ENCODE measurements at places on chromosomes 1 and 21.

DNA sequence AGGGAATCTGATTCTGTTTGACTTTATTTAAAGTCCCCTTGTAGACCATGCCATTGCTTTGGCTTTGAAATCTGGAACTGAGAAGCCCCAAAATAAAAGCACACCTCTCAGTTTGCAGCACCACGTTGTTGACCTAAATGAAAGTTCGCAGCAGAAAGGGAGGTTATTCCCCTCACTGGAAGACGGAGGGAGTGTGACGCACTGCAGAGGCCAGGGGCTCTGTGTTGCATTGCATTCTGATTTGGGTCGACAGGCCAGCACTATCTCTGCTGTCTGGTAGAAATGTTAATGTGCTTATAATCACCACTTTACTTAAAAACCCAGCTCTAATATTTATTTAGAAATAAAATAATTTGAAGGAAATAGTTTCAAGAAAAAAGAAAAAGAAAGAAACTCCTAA is 675.2 kb upstream of the NR5A2 start:
- peak; percentile 5 for DNase-seq

- peak; percentile 49 for DNase-seq
Measured at GRCh38 chr1:8031176-8031785, 5.2 kb upstream of the ERRFI1 start.

DNA sequence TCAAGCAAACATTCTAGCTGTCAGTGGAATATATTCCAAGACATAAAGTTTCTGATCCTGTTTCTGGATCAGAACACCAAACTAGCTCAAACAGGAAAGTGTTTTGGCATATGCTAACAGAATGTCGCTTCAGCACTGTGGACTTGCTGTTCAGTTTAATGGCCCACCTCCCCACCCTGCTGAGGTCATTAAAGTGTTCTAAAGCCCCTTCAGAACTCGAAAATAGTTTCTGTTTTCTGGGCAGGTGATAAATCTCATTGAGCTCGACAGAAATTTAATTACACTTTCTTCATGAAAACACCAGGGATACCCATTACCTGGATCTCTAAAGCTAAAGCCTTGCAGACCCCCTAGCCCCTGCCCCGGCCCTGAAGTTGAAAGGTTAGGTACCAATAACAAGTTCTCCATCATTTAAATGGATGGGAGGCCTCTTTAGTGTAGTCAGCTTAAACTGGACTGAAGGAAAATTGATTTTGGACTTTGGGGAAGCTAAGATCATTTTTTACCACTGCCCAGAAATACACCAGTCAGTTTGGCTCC is 3.9 kb upstream of the C1orf105 start:
- no peak for DNase-seq

DNA sequence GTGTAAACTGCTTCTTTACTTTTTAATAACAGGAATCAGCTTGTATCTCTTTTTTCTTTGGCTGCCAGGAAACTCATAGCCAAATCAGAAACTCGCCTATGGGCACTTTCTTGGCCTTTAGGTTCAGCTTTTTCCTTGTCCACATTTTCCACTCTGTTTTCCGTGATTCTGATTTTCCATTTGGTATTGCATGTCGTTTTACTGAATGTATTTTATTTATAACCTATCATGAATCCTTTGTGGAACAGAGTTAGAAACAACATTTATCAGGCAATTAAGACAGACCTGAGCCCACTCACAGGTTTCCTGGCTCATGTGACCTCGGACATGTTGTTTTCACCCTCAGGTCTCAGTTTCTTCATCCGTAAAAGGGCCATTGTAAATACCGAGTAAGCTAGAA is 5.3 kb upstream of the ECE1 start:
- no peak for DNase-seq

- DNase-seq = no peak
Measured at GRCh38 chr1:159067699-159068621, 8.6 kb downstream of the AIM2 start.

DNA sequence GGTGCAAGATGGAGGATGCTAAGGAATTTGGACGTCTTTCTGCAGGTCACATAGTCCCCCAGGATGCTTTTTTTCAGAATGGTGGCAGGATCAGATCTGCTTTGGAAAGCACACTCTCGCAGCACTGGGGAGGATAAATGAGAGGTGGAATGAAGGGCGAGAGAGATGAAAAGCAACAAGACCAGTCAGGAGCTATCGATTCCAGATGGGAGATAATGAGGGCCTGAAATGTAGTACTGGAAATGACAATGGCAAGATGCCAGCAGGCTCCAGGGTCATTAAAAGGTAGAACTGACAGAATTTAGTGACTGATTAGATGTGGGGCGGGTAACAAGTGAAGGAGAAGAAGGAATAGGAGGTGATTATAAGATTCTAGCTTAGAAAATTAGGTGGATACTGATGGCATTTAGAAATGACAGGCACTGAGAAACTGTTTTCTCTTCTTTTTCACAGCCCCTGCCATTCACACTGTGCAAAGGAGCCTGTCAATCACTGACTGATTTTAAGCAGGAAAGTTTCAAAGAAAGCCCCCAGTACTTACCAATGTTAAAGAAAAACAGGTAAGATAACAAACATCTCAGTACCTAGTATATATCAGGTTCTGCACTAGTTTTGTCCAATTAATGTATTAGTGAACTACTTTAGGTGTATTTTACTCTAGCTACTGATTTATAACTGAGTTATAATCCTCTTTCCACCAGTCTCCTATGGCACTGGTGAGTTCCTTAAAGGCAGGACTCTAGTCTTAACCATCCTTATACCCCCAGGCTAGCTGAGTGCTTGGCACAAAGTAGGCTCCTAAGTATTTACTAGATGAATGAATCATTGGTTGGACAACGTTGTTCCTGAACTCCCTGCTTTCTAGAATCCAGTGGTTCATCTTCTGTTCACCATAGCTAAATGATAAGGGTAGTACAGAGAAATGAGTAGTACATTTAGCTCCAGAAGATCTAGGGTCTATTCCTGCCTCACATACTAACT is 9.2 kb downstream of the PIGM start:
- DNase-seq = no peak

DNA sequence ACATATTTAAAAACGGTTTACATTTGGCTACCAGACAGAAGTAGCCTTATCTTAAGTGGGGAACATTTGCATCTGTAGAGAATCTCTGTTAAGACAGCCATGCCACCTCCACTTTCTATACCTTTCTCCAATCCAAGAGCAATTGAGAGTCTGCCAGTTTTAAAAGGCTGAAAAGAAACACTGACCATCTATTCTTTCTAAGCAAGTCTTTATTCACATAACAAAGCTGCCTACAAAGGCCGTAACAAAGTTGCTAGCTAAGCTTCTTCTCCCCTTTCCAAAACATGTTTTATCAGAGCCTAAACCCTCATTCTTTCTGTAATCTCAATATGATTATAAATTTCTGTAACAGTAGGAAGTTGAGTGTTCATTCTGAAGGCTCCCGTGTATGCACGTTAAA is 1078.3 kb downstream of the NCAM2 start:
- DNase-seq = peak; percentile 39

DNA sequence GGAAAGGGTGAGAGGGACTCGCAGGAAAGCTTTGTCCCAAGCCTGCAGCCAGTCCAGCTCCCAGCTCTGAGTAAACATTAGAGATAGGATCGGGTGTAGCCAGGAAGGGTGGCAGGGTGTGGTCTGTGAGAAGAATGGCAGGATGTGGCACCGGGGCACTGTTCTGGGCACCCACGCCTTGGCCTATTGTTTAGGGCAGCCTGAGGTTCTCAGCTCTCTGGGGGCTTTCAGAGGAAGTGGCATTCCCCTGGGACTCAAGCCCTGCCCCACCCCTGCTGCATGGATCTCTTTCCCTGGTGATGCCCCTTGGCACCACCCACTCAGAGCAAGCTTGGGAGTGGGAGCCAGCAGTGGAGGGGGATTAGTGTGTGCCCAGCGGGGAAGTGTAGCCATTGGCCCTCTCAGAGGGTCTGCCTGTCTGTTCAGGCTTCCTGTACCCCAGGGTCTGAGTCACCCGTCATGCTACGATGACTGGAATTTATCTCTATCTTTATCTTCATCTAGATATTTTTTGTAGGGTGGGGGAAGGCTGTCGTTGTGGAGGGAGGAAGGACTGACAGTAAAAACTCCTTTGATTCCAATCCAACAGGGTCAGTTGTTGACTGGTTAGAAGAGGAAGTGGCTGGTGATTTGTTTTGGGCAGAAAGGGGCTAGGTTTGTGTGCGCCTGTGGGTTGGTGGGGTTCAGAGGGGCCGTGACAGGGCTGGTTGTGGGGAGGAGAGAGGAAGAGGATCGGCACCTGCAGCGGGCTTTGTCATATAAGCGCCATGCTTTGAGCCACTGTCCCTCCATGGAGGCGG is 31.6 kb downstream of the SOX13 start:
- DNase-seq = no peak

DNA sequence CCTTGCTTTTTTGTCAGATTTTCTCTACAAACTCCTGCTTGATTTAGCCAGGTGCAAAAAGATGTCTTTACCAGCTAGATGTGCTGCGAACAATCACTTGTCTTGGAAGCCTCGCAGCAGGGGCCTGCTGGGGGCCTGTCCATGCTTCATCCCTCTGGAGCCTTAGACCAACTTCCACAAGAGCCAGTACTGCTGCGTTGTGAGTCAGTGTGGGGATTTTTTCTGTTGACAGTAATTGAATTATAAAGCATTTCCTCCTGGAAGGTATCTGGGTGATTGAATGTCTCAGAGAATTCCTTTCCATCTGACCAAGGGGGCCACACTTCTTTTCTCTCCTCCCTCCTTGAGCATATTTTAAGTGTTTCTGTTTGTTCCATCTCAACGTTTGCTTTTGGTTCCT is 40.4 kb upstream of the LDLRAP1 start:
- DNase-seq = no peak

- DNase-seq = peak; percentile 73
Measured at GRCh38 chr21:25960402-25960801, 210.2 kb downstream of the APP start.

DNA sequence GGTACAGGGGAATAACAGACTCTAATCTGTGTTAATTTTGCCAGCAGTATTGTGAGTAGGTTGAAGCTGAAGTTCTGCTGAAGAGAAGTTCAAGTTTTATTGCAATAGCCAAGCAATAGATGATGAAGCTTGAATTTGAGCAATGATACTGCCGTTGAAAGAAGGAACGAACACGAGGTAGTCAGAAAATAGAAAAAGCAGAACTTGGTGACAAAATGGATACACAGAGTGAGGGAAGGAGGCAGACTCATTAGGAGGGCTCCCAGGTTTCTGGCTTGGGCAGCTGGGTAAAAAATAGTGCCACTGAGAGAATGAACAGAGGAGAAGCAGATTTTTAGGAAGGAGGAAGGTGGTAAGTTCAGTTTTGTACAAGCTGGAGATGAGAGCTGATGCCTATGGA is 22.3 kb upstream of the AGO1 start:
- DNase-seq = no peak

DNA sequence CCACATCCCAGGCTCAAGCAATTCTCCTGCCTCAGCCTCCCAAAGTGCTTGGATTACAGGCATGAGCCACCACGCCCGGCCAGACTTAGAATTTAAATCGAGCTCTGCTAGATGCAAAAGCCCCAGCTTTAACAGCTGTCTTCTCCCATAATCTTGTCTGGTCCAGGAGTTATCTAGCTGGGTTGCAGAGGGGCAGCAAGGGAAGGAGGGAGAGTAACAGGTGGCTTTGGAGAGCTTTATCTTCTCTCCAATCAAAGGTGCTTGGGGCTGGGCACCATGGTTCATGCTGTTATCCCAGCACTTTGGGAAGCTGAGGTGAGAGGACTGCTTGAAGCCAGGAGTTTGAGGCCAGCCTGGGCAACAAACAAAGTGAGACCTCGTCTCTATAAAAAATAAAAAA is 3.9 kb downstream of the RHBG start:
- DNase-seq = no peak

DNA sequence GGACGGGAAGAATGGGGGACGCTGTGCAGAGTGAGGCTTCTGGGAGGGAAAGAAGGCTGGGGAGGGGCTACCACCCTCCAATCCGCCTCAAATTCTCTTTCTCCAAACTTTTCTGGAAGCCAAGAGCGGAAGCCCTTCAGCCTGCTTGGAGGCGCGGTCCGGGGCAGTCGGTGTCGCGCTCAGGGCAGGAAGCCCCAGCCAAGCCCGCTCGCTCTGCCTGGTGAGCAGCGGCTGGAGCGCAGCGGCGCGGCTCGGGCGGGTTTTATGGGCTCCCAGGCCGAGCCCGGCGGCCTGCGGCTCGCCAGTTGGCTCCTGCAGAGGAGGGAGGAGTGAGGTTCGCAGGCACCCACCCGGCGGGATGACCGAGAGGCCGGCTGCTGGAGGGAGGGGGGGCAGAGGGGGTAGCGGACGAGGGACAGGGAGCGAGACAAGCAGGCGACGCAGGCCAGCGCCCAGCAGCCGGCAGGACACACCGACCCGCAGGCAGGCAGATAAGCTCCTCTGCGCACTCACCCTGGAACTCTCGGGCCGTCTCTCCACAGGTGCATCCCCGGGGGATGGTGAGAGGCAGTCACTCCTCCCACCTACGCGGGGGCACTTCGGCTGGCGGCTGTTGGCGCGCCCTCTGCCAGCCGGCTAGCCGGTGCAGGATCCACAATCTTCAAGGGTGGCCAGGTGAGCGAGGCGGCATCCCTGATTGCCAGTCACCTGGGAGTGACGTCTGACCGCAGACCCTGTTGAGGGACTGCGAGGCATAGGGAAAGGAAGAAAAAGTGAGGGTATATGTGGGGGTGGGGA is at the start of gene AVPR1B:
AVPR1B (minus strand) TSS at position 238 of the 798 bp plus-strand sequence. CDS start 498 bp downstream, outside the sequence.
- DNase-seq = peak; percentile 80

- DNase-seq = no peak
Measured at GRCh38 chr1:6967431-6968111, 182.3 kb downstream of the CAMTA1 start.

DNA sequence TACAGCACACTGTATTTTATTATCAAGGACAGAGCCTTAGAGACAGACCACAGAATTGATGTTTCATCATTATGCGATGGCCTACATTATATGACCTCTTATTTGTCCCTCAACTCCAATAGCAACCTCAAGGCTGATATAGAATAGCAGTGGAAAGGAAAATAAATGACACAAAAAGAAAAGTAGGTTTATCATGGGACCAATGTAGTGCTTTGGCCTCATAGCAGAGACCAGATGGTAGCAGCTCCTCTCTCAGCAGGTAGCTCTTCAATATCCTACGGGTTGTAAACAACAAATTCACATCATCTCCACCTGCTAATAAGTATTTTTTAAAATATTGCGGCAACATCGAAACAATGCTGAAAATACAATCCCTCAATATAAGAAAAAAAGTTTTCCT is 25.2 kb downstream of the ANP32E start:
- DNase-seq = no peak

DNA sequence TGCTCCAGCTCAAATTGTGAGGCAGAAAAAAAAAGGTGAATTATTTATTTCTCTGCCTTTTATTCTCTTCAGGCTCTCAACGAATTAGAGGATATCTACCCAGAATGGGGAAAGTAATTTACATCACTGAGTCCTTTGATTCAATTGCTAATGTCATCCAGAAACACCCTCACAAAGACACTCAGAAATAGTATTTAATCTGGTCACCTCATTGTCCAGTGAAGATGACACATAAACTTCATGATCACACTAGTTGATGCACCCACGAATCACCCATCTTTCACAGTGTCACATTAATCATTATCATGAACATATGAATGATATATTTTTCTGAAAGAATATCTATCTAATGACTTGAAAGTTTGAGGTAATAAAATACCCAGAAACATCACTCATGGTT is 868.5 kb downstream of the BRINP3 start:
- peak; percentile 6 for DNase-seq

GRCh38 chr1:68820151-68820550 is 323.3 kb upstream of the DEPDC1 start:
- no peak for DNase-seq

GRCh38 chr1:82486468-82486867 is 685.7 kb downstream of the ADGRL2 start:
- DNase-seq = peak; percentile 22
